ENCODE measurements at places on chromosomes 11 and 22.

DNA sequence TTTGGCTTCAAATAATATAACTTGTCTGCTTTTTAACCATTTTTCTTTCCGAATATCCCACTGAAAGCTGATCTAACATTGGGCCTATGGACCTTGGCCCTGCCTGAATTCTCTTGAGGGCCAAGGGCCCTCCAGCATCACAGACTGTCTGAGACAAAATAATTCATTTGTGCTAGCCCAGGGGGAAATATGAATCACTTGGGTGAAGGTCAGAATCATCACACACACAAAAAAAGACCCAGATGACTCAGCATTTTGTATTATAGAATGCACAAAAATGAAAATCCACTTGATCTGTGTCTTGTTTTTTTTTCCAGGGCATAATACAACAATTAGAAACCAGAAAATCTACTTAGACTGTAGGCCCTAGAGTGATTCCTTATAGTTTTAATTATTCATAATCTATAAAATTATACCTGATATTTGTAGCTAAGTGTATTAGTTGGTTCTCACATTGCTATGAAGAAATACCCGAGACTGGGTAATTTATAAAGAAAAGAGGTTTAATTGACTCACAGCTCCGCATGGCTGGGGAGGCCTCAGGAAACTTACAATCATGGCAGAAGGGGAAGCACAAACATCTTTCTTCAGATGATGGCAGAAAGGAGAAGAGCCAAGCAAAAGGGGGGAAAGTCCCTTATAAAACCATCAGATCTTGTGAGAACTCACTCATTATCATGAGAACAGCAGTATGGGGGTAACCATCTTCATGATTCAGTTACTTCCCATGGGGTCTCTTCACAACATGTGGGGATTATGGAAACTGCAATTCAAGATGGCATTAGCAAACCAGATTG, 15.6 kb upstream of the RDX start:
- DNase-seq, result no peak

- no peak for DNase-seq
Observed at GRCh38 chr22:46528121-46528610, 9.3 kb downstream of the CELSR1 start.

DNA sequence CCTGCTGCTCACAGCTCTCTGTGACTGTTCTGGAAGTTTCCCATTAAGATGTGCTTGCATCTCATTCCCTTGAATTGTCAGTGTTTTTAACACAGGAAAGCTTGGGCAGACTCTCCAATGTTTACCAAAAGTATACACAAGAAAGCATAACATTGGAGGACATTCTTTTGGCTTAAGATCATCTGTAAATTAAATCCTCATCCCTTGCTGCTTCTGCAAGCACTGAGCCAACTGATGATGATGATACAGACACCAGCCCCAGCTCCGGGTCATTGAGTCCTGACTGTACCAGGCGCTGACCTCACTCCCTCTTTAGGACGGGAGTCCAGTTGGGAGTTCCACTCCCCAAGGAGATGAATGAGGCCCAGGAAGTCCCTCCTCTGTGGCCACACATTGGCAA, 23.8 kb downstream of the CD82 start:
- DNase-seq, result no peak

DNA sequence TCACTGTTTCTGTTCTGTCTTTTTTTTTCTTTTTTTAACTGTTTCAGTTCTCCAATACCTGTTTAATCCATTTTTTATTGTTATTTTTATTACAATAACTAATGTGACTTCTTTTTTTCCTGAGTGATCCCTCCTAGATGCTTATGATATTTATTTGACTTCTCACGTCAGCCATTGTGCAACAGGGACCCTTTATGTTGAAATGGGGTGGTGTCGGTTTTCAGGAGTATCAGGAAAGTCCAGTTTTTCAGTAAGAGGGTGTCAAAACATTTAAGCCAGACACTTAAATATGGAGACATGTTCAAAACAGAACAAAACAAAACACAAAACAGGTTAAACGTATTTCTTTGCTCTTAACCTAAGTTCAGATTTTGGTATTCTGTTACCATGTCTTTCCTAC, 418.8 kb downstream of the DYNC2H1 start:
- no peak for DNase-seq

- DNase-seq, result peak; percentile 74
Observed at GRCh38 chr11:61954851-61955421, 4.8 kb downstream of the BEST1 start.

DNA sequence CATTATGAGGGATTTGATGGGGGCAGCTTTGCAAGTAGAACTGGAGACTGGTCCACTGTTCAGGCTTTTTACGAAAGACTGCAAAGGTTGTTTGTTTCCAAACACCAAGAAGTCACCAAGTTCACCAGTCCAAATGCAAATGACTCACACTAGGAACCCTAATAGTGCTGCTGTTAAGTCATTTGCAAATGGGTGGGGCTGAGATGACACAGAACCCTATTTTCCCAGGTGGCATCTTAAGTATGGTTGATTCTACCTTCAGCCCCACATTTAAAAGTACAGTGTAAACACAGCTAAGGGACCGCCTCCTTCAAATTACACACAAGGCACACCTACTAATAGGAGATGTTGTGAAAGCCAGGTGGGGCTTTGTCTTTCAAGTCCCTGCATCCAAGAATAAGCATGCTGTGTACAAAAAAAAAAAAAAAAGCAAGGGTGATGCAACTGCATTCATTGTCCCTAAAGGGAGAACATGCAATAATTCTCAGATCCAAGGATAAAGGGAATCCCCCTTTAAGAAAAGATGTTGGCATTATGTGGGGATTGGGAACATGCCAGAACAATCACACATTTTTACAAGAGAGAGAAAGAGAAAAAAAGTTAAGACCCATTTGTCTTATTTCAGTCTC, 27.3 kb downstream of the BDNF start:
- DNase-seq, result no peak

All from neural progenitor cell (in vitro differentiated cells).